Renal pelvis (tissue), 12 donors: ENCODE measurements at places on chromosomes 7 and 10. TPM values are rescaled to one million over a fixed set of nuclear protein-coding genes. Genes with fewer than 3 reads are reported as not detected.

GRCh38 chr10:115558252-115558651 lies 465.1 kb downstream of the ATRNL1 start:
- no peak for DNase-seq

GRCh38 chr10:123117644-123118417 lies 17.9 kb upstream of the HMX3 start:
- DNase-seq = no peak

GRCh38 chr7:74343281-74344131 lies 54.3 kb downstream of the CLIP2 start:
- DNase-seq = no peak

DNA sequence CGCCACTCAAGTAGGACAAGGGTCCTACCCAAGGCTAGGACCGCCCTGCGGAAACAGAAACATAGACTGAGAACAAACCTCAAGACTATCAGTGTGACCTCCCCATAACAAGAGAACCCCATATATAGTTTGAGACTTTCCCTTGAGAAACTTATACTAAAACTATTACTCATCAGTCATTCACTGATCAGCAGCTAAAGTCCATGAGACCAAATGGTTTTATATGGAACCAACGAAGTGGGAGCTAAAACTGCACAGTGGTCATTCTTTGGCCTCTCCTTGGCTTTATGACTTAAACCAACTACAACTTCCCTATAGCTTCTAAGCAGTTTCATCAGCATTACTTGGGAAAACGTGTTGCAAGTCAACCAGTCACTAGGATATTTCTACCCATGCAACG lies 13.7 kb upstream of the ZSCAN21 start:
- no peak for DNase-seq

DNA sequence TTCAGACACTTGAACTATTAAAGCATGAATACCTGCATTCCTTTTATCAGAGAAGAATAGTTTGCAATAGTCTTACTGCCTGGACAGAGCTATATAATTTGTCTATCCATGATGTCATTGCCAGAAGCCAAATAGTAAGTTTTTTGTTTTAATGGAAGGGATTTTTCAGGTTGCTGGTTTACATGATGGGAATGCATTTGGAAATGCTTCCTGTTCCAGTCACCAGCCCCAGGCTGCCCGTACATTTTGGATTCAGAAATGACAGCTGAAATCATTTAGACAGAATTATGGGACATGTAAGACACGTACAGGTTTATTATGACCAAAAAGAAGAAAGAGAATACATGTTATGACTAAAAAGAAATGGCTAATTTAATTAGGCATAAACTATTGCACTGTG lies 293.1 kb downstream of the CDK14 start:
- no peak for DNase-seq

DNA sequence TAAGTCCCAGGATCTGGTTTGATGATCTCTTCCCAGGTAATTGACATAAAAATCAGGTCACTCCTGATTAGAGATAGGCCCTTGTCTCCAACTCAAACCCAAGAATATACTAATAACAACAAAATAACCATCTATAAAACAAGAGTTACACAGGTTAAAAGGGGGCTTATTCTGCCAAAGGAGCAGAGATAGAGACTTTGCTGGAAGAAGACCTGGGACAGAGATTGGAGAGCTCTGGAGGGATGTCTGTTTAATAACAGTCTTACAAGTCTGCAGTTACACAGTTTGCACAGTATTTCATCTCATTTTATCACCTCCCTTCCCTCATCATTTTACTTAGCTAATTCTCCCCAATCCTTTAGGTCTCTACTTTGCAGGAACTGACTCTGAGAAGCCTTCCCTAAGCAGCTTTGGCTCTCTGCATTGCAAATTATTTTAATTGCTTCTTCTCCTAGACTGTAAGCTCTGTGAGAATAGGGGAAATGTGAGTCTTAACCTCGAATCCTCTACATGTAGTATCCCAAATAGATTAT lies 3.7 kb upstream of the ZNF438 start:
- DNase-seq = no peak

Gene SFTPA2
- 0.13 TPM for polyA plus RNA-seq
